ENCODE measurements at places on chromosomes 1 and 21.

- DNase-seq = no peak
Observed at GRCh38 chr1:242245255-242245654, 246.4 kb upstream of the MAP1LC3C start.

- no peak for DNase-seq
Observed at GRCh38 chr21:16366207-16366606, 636.4 kb downstream of the USP25 start.

- no peak for DNase-seq
Observed at GRCh38 chr1:113389359-113389952, 859 bp upstream of the MAGI3 start.

- DNase-seq = no peak
Observed at GRCh38 chr21:14711287-14711686, 165.2 kb upstream of the SAMSN1 start.

GRCh38 chr1:230172016-230172537, 105.0 kb downstream of the GALNT2 start:
- no peak for DNase-seq

DNA sequence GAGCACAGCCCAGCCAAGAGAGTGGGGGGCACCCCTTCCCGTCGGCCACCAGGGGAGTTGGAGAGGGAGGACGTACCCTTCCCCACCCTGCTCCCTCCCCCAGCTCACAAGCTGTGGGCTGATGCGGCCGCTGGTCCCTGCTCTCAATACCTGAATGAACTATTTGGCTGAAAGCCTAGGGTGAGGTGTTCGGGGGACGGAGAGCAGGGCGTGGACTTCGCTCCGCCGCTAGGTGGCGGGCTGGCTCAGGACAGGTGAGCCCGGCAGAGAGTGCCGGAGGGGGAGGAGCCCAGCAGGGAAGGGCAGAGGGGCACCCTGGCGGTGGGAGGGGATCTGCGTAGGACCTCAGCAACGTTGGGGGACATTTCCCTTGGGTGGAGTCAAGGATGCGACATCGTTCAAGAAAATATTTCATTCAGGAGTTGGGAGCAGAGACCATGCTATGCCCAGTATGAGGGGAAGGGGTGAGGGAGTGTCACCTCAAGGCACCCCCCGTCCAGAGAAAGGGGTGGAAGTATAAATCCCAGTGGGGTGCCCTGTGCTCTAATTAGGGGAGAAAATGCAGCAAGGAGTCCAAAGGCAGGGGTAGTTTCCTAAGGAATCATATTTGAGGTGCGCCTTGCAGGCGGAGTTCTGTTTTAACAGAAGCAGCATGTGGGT, 12.0 kb upstream of the RHBG start:
- no peak for DNase-seq

GRCh38 chr1:203539831-203540546, 46.0 kb downstream of the OPTC start:
- DNase-seq = no peak

DNA sequence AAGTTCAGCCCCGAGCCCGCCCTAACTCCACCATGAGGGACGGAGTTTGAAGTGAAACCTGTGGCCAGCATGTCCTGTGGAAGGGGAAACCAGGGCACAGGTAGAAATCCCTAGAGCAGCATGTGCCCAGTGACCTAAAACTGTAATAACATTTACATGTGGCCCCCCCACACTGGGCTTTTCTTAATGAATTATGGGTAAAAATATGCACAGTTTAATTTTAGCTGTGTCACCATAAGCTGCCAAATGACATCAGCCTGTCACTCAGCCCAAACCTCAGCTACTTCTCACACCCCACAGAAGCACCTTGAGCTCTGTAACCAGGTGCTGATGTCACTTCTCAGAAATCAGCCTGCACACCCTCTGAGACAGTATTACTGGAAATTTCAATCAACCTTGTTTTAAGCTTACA, 50.0 kb upstream of the SLC19A1 start:
- DNase-seq = no peak

DNA sequence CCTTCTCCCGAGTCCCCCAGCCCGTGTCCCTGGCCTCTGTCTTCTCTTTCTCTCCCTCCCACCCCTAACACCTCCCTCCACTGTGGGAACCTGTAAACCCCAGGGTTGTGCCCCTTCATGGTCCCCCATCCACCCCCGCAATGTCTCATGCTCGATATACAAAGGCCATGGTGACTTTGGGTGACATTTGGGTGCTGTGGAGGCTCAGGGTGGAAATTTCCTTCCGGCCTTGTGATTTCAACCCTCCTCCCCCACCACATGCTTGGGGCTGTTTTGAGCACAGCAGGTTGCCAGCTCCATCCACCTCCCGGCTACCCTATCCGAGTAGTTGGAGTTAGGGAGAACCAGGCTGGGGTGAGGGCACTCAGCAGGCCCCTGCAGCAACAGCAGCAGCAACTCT, 25.7 kb upstream of the VPS13D start:
- DNase-seq = no peak

DNA sequence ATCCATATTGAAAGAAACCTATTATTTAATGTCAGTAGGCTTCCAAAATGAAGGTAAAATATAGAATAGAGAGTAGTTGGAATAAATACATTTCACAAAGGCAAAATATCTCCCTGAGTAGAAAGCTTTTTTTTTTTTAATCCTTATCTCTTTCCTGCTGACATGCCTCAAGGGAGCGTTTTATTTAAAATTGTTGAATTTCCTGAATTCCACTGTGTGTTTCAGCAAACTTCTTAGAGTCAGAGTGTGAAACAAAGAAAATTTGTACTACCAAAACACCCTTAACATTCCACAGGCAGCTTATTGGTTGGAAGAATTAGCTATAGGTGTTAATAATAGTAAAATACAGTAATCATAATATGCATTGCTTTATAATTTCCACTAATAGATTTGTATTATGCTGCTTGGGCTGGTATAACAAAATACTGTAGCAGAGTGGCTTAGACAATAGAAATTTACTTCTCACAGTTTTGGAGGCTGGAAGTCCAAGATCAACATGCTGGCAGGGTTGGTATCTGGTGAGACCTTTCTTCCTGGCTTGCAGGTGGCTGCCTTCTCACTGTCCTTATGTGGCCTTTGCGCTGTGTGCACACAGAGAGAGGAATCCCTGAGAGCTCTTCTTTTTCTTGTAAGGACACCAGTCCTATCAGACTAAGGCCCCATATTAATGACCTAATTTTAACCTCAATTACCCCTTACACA, 468.4 kb upstream of the C1orf87 start:
- no peak for DNase-seq

DNA sequence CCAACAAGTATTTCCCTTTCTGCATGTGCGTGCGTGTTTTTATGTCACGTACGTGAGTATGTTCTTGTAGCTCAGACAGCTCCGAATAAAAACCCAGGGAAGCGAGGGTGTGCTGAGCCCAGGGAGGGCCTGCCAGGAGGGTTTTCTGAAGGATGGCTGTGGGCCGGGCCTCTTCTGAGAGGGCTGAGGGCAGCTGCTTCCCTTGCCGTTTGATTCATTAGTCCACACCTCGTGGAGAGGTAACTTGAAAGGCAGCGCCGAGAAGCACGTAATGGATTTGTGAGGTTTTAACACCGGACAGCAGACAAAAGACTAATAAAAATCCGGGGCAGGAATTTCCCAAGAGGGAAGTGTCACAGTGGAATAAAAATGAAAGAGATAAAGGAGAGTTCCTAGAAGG, 29.5 kb downstream of the CD247 start:
- DNase-seq = no peak

GRCh38 chr1:228155596-228156514, 6.1 kb downstream of the GJC2 start:
- no peak for DNase-seq

DNA sequence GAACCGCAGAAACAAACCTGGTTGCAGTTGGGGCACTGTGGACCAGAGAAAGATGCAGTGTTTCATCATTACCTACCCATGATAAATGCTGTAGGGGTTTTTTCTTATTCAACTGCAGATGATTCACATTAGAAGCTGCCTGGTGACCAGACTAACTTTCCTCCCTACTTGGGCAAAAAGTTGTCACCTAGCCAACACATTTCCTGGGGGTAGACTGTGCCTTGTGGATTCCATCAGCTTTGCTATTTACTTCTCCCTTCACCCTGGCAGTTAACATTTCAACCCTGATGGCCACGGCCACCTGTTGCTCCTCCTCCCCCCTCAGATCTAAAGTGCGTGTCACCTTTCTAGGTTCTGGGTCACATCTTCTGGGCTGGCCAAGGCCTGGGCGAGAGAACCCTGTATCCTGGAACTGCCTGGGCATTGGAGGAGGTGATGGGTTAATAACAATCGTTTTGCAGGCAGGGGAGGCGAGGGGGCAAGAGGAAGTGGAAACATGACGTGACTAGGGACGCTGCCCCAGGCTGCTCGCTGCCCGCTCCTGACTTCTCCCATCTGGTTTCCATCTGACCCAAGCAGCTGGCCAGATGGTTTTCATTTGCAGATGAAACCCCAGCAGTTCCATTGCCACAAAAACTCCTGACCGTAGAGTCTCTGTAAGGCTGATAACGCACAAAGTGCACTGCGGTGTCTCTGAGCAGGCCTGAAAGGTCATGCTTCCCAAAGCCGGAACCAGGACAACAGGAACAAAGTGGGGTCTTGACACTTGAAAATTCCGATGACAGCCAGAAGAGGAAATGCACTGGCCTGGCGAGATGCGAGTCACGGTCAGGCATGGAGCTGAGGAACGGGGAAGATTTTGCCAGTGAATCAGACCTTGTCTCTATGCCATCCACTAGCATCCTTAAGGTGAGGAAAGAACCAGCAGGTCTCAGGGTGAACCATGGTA, 36.6 kb downstream of the CAPZB start:
- no peak for DNase-seq

DNA sequence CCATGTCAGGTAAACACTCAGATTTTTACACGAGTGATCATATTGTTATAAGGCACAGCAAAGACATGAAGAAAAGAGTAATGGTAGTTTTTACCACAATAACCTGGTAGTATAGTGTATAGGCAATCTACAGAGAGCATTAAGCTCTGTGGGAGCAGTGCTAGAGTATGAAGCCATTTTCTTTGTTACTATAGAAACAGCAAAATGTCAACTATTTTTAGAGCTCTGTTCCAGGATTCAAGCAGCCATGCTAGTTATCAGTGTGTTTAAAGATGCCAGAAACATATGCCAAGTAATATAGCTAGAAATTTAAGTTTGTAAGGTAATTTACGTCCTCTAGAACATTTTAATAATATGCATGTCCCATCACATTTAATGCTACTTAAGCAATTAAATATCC, 77.6 kb upstream of the RGS18 start:
- DNase-seq = no peak

DNA sequence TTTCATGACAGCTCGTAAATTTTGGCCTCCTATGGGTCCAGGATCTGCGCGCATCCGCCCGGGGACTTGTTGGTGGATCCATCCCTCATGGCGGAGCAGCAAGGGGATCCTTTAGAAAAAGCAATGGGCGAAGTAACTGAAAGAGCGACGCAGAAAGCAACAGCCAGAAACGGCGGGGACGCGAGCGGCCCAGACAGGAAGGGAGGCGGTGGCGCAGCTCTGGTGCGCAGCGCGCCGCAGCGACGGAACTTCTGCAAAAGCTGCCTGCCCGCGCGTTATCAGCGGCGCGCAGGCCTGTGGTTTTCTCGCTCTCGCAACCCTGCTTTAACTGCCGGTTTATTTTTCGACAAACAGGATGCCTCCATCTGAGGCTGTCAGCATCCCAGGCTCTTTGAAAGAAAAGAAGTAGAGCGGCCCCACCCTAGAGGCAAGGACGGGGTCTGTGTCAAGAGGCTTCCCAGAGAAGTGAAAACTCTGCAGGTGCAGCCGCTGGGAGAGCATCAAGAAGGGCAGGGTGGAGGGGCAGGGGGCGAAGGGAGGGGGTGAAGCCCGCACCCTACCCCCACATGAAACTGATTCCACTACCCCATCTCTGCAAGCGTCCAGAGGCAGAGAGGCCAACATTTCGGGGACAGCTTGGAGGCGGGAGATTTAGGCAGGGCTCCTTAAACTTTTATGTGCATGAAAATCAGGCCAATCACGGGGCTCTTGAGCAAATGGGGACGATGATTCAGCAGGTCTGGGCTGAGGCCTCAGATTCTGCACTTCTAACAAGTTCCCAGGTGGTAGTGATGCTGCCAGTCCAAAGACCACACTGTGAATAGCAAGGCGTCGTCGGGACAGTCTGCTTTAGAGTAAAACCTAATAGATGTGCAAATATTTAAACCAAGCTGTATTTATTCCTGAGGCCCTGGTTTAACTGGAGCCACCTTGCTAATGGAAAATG, 22.2 kb downstream of the RUNX1 start:
- no peak for DNase-seq

DNA sequence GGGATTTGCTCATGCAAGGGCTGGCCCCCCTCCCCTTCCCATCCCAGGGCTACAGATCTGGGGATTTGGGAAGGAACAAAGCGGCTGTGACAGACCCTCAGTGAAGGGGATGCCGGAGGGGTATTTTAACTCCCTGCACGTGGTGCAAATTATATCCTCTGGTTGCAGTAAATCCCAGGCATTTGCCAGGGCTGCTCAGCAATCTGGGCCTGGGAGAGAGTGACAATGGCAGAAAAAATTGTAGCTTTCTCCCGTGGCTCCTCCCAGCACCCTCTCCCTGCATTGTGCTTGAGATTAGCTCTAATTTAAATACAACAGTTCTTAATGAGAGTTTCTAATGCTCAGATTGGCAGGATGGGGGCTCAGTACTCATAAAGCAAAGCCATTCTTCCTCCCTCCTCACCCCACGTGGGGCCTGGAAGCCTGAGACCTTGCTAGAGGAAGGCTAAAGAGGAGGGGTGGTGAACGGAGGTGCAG, 129.9 kb upstream of the CD34 start:
- no peak for DNase-seq

DNA sequence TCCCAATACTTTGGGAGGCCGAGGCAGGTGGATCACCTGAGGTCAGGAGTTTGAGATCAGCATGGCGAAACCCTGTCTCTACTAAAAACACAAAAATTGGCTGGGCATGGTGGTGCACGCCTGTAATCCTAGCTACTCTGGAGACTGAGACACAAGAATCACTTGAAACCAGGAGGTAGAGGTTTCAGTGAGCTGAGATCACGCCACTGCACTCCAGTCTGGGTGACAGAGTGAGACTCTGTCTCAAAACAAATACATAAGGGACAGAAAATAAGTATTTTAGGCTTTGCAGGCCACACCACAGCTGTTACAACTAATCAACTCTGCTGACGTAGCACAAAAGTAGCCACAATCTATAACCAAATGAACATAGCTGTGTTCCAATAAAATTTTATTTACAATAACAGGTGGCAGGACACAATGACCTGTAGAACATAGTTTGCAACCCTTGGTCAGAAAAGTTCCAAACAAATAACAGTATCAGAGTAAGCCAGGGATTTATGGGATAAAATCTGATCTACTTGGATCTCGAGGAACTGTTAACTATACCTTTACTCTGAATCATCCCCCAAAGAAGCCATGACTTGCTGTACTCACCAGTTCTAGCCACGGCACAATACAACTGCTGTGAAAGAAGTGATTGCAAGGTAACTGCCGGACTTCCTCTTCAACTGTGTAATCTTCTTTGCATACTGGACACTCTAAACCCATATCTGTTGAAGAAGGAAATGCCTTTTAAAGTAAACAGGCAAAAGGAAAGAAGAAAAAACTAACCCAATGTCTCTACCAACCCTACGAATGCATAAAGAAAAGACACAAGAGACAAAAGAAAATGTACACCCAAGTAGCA, 28.3 kb downstream of the CD160 start:
- DNase-seq = no peak

Measured in left renal cortex interstitium (tissue), 4 donors.